Stomach (tissue), 19 donors: ENCODE measurements at places on chromosomes 4 and X. TPM values are rescaled to one million over a fixed set of nuclear protein-coding genes. Genes with fewer than 3 reads are reported as not detected.

The GAB3 gene
- 7.7 TPM for total RNA-seq

The BMP3 gene
- 36.9 TPM for total RNA-seq

The SRPX2 gene
- total RNA-seq = 4.9 TPM

The BRS3 gene
- total RNA-seq = not detected

The TMEM35A gene
- 5.4 TPM for total RNA-seq

The TMPRSS11F gene
- not detected for total RNA-seq

The ENOPH1 gene
- 2.9 TPM for total RNA-seq

The DGKK gene
- total RNA-seq = not detected

The PCSK1N gene
- total RNA-seq = 25.9 TPM

GRCh38 chrX:94065091-94065490 is 391.1 kb downstream of the FAM133A start:
- DNase-seq = no peak

DNA sequence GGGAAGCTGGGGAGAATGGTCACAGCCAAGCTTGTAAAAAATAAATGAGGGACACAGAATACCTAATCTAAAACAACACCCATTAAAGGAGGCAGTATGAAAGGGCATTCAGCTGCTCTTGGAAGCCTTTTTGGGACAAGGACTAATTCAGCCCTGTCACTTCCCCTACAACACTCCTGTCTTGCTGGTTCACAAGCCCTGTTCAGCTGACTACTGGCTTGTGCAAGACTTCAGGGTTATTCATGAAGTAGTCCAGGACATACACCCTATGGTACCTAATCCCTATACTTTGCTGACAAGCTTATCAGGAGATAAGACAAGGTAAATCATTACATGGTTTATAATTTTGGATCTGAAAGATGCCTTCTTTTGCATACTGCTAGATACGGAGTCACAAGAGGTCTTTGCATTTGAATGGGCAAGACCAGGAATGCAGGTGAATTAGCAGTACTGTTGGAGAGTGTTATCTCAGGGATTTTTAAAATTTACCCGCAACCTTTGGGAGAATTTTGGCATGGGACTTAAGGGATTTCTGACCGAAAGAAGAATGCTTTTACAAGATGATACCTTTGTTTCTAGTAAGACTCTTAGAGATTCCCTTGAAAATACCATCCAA is 103.2 kb upstream of the LANCL3 start:
- DNase-seq = no peak

- DNase-seq = no peak
These were observed 119.2 kb upstream of the MAB21L2 start for GRCh38 chr4:150462743-150463142.

GRCh38 chr4:117996891-117997290 is 37.4 kb upstream of the NDST3 start:
- DNase-seq = no peak

DNA sequence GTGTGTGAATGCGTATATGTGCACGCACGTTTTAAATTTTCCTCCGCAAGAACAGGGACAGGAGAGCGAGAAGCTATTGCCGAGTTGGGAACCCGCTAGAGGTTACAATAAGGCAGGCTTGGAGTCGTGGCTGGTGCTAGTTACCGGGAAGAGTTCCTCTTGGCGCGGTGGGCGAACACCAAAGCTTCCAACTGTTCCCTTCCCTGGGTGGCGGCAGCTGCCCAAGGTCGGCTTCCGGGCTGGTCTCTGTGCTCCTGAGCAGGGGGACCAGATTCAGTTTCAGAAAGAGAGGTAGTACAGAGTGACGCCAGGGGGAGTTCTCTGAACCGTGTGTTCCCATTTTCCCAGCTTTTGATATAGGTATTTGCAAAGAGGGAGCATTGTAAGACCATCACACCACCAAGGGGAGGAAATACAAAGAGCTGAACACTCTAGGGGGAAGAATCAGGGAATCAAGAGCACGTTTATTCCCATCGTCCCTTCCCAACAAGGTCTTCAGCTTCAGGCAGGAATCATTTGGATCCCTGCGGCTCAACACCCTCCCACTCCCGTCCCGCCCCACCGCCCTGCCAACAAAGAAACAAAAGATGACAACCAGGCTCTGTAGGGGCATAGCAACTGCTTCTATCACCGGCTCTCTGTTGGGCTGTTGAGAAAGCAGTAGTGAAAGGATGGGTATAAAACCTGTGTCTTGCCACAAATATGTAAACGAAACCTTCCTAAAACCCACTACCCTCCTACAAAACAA is 113.6 kb upstream of the TEX13C start:
- no peak for DNase-seq

GRCh38 chrX:63922221-63922620 is 137.2 kb upstream of the ARHGEF9 start:
- no peak for DNase-seq

DNA sequence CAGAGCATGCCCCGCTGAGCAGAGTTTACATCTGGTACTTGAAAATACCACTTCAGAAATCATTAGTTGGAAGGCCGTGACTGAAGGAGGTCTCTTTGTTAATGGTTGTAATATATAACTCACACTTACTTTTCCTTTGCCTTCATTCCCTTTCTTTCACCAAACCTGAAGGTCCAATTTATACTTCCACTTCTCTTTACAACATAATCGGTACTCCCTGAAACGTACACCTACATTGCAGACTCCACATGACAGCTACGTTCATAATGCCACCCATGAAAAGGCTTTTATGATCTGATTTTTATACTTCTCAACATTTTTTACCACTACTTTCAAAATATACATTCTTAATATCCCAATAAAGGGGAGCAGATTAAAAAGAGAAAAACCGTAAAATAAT is 298.7 kb downstream of the C4orf33 start:
- no peak for DNase-seq

GRCh38 chr4:8688041-8688907 is 95.7 kb downstream of the CPZ start:
- DNase-seq = no peak

DNA sequence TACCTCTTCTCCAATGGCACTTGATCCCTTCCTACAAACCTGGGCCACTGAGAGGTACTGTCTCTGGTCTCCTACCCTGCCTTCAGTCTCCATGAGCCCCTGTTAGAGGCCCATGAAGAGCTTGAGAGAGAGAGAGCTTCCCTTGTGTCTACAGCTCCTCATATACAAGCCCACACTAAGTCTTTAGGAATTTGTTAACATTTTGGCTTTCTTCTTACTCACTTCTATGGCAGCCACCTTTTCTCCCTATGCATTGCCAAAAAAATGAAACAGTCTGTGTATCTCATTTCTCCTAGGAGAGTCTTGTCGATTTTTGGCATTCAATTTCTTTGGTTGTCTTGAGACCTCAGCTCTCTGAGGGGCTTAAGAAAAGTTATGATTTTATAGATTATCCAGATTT is 90.9 kb upstream of the LNX1 start:
- DNase-seq = no peak

DNA sequence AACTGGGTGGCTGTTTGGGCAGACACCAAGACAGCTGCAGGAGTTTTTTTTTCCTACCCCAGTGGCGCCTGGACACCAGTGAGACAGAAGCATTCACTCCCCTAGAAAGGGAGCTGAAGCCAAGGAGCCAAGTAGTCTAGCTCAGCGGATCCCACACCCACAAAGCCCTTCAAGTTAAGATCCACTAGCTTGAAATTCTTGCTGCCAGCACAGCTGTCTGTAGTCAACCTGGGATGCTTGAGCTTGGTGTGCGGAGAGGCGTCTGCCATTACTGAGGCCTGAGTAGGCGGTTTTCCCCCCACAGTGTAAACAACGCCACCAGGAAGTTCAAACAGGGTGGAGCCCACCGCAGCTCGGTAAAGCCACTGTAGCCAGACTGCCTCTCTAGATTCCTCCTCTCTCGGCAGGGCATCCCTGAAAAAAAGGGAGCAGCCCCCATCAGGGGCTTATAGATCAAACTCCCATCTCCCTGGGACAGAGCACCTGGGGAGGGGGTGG is 171.4 kb downstream of the ARHGEF9 start:
- DNase-seq = no peak

DNA sequence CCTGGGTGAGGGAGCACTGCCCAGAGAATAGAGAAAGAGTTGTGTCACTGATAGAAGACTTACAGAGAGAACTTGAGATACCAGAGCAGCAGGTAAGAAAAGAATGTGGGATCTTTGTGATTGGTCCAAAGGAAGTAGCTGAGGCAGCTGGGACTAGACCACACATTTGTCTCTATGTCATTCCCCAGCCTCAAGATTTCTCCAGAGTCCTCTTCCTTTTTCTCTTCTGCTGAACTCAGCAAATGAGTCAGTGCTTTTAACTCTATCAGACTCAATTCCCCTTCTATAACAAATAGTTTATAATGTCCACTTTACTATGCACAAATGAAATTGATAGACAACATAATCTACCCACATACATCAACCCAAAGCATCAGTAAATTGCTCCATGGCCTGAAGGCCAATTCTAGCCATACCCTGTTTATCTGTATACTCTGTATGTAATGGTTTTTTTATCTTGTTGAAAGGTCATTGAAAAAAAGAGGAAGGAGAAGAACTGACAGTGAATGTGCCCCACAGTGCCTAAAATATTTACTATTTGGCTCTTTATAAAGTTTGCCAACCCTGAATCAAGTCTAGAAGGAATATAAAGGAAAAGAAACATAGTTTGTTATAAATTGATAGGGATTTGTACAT is 38.2 kb downstream of the ETDC start:
- DNase-seq = no peak

GRCh38 chr4:180994722-180995121 is 1248.5 kb upstream of the TENM3 start:
- DNase-seq = no peak
